GM23338 (cell line): ENCODE measurements at places on chromosomes 5 and 9.

GRCh38 chr5:74623748-74624408, 16.6 kb downstream of the ENC1 start:
- no peak for DNase-seq

- DNase-seq = no peak
Observed at GRCh38 chr9:121752929-121753328, 101.5 kb downstream of the DAB2IP start.

DNA sequence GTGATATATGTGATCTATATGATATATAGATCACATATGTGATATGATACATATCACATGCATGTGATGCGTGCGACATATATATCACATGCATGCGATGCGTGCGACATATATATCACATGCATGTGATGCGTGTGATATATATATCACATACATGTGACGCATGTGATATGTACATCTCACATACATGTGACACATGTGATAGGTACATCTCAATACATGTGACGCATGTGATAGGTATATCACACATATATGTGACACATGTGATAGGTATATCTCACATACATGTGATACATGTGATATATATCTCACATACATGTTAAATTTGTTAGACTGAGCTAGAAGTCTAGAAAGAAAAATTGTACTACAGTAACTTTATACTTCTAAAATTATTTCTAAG, 1095.9 kb downstream of the EFNA5 start:
- no peak for DNase-seq

- no peak for DNase-seq
Observed at GRCh38 chr5:103624035-103624480, 61.5 kb upstream of the NUDT12 start.

DNA sequence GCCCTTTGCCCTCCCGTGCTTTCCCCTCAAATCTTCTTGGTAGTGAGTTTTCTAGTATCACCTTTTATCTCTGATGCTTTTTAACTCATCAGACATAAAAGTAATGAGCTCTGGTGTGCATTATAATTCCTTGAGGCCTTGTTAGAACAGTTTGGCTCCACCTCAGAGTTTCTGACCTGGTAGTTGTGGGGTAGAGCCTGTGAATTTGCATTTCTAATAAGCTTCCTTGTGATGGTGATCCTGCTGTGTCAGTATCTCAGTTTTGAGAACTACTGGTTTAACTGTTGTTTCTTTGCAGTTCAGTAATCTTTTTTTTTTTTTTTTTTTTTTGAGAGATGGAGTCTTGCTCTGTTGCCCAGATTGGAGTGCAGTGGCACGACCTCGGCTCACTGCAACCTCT, 31.1 kb downstream of the UBE2D2 start:
- DNase-seq = no peak

DNA sequence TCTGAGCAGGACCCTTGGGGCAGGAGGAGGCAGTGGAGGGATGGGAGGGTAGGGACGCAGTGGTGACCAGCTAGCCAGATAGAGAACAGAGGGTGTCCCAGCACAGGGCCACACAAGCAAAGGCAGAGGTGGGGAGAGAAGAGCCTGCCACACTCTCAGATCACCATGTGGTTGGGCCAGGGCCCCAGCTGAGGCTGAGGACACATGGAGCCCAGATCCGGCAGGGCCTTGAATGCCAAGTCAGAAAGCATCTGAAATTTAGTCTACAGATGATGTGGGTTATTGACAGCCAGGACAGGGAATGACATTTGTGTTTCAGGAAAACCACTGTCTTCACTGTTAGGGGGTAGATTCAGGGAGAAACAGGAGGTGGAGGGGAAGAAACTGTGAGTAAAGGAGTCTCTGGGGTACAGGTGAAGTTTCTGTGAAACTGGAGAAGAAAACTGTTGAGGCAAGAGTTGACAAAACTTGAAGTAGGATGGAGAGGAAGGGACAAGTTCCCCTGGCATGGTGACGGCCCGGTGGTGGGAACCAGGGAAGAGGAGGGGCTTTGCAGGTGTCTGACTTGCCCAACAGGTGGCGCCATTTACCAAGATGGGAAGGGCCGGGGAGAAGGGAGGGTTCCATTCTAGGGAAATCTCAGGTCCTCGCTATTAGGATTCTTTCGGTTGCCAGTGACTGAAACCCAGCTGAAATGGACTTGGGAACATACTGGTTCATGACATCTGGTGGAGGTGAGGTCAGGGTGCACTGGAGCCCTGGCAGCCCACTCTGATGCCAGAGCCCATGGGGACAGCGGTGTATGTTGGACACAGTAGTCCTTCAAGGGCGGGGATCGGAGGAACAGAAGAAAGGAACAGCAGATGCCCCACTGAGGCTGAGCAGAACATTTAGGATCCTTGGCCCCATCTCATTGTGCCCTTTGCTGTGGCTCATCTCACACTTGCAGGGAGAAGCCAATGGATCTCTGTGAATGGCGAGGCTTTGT, 100.1 kb downstream of the KCNIP1 start:
- DNase-seq = peak; percentile 94
